ENCODE measurements at places on chromosomes 3 and 15.

DNA sequence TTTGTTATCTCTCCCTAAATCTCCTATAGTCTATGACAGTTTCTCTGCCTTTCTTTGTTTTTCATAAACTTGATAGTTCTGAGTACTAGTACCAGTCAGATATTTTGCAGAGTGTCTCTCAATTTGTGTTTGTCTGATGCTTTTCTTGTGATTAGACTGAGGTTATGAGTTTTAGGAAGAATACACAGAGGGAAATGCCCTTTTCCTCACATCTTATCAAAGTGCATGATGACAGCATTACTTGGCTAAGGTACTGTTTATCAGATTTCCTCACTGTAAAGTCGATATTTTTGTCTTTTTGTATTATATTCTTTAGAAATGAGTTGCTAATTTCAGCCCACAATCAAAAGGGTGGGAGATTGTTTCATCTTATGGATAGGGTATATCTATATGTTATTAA lies 45.6 kb downstream of the GLCE start:
- DNase-seq = no peak

GRCh38 chr3:150521463-150521862 lies 24.8 kb downstream of the SERP1 start:
- no peak for DNase-seq

- DNase-seq = no peak
Observed at GRCh38 chr3:130968221-130968620, 58.4 kb downstream of the ASTE1 start.

GRCh38 chr3:147408188-147409100 lies 721 bp upstream of the ZIC1 start:
- no peak for DNase-seq

DNA sequence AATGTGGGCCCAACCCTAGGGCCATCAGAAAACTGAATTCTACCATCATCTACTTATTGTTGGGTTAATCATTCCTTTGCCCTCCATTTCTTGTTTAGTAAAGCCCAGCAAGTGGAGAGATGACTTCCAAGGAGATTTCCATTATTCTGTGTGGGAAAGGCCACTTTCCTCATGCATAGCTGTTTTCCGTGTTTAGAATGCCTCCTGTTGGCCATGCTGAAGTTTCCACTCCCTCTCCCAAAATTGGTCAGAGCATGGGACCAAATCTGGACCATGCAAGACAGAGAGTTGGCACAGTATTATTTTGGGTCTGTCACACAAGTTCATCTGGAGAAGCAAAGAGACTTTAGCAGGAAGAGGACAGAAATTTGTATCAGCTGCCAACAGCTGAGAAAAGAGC lies 15.3 kb upstream of the SUSD5 start:
- DNase-seq = no peak

DNA sequence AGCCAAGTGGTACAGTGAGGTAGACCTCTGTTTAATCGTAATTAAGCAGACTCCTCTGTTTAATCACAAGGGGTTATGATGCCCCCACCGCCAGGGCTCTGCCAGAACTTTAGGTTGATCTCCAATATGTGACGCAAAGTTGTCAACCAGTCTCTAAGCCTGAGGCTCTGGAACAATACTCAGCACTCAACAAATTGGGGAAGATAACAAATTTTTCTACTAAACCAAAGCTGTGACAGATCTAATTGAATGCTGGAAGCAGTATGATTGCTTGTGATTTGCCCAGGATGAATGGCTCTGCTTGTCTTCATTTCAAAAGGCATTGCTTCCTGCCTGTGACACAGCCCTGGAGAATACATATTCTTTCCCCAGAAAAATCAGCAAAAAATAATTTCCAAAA lies 57.1 kb downstream of the SNTN start:
- no peak for DNase-seq

GRCh38 chr3:156819842-156820691 lies 6.1 kb upstream of the LEKR1 start:
- DNase-seq = no peak

DNA sequence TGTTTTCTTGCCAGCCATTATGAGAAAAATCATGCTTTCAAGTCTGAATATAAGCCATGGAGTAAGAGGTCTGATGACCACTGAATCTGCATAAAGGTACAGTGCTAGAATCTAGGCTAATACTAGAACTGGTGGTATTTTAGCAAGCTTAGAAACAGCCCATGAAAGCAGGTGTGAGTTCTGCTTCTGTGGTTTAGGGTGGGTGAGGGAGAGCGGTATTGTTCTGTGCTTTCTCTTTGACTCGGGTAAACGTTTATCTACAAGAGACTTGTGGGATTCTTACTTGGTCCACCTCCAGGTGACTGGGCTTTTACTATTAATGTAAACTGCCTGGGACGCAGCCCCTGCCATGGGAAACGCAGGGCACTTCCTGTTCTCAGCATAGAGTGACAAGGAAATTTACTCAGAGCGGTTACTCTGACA lies 55.2 kb downstream of the PGPEP1L start:
- no peak for DNase-seq

DNA sequence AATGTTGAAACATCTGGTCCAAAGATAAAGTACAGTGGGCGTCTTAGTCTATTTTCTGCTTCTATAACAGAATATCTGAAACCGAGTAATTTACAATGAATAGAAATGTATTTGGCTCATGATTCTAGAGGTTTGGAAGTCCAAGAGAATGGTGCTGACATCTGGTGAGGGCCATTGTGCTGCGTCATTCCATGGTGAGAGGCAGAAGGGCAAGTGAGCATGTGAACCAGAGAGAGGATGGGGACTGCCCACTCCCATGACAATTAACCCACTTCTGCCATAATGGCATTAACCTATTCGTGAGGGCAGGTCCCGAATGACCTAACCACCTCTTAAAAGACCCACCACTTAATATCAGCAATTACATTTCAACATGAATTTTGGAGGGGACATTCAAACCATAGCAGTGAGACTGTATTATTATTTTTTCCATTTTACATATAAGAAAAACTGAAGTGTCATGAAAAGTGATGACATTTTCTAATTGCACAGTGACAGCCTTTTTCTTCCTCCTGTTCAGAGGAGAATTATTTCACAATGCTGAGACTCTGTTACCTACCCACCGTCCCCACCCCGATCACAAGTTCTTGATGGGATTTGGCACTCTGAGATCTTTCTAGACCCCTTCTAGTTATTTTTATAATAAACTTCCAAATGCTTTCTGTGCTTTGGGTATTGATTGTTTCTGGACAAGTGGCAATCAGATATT lies 238.8 kb downstream of the RPLP1 start:
- DNase-seq = no peak

All from stimulated activated CD8-positive, alpha-beta memory T cell treated with anti-CD3 and anti-CD28 coated beads, Interleukin-15, amount 100 ng/mL, for 4 hours (primary cell).